ENCODE measurements at places on chromosomes 3 and 15.

GRCh38 chr15:40234783-40235182 lies 4.1 kb upstream of the PAK6 start:
- DNase-seq = no peak

- DNase-seq = no peak
Observed at GRCh38 chr3:194874783-194875182, 189.1 kb downstream of the FAM43A start.

GRCh38 chr3:112477891-112478290 lies 21.4 kb downstream of the BTLA start:
- DNase-seq = no peak

- no peak for DNase-seq
Observed at GRCh38 chr15:98427321-98427720, 221.0 kb upstream of the IGF1R start.

DNA sequence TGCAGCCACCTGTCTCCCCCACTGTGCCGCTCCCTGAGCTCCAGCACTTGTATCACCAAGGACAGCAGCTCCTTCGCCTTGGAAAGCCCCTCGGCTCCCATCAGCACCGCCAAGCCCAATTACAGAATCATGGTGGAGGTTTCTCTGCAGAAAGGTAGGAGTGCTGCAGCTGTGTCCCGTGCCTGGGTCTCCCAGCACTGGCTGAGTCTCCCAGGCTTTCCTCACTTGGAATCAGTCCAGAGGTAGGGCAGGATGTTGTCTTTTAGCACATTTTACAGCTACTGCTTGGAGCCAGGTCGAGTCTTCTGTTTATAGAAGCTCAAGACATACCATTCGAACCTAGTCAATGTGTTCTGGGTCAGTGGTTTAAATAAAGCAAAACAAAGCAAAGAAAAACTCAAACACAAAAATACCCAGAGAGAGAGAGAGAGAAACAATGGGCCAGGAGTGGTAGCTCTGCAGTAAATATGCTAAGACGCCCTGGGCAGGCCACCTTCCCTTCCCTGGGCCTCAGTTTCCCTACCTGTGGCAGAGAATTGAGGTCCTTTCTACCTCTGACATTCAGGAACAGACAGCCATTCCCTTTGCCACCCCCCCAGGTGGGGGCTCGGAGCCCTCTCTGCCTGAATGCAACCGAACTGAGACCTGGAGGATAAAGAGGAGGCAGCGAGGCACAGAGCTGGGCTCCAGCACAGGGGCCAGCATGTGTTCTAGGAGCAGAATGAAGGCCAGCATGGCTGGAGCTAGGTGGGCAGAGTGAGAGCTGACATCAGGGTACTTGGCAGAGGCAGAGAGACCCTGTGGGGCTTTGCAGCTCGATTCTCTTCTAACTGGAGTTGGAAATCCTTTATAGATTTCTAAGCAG lies 44.1 kb downstream of the STARD5 start:
- no peak for DNase-seq

- peak; percentile 90 for DNase-seq
Observed at GRCh38 chr3:52220380-52221026, 4.9 kb downstream of the TLR9 start.

GRCh38 chr3:132772252-132772651 lies 50.0 kb upstream of the NPHP3 start:
- DNase-seq = no peak

- no peak for DNase-seq
Observed at GRCh38 chr3:139764936-139765335, 87.2 kb upstream of the NMNAT3 start.

GRCh38 chr15:55993804-55994560 lies 570 bp upstream of the NEDD4 start:
- DNase-seq = no peak

- DNase-seq = no peak
Observed at GRCh38 chr15:25830844-25831451, 32.2 kb downstream of the ATP10A start.
